ENCODE measurements at places on chromosomes 5 and 9. TPM values are rescaled to one million over a fixed set of nuclear protein-coding genes. Genes with fewer than 3 reads are reported as not detected.

Gene MRPS2
- 28.3 TPM for total RNA-seq

Gene MARCOL
- not detected for total RNA-seq

Gene TARS1
- 36.1 TPM for total RNA-seq

Gene RGS7BP
- not detected for total RNA-seq

Gene PHF24
- not detected for total RNA-seq

Gene IFNB1
- not detected for total RNA-seq

Gene IFNK
- total RNA-seq: not detected

- no peaks in the 10 kb centered on the region for H3K4me1 ChIP-seq
- no peaks in the 10 kb centered on the region for H3K27me3 ChIP-seq
- DNase-seq: no peak
- no peak overlapping the region for H3K27ac ChIP-seq
- no peak overlapping the region for H3K4me3 ChIP-seq
These were observed 27.2 kb downstream of the DCP2 start for GRCh38 chr5:113003763-113004162.

GRCh38 chr5:42491699-42492098, 68.5 kb downstream of the GHR start:
- no peaks in the 10 kb centered on the region for H3K36me3 ChIP-seq
- H3K4me1 ChIP-seq: no peaks in the 10 kb centered on the region
- DNase-seq: no peak
- H3K4me3 ChIP-seq: no peak overlapping the region
- H3K27me3 ChIP-seq: no peaks in the 10 kb centered on the region
- no peak overlapping the region for H3K27ac ChIP-seq

- H3K4me1 ChIP-seq: no peaks in the 10 kb centered on the region
- no peak overlapping the region for H3K27ac ChIP-seq
- no peaks in the 10 kb centered on the region for H3K36me3 ChIP-seq
These were observed 536 bp downstream of the PCDHAC1 start for GRCh38 chr5:140926443-140927227.

GRCh38 chr9:129223551-129224208, 45.6 kb upstream of the IER5L start:
- no peaks in the 10 kb centered on the region for H3K27me3 ChIP-seq
- H3K4me1 ChIP-seq: peaks cover 28% of the 10 kb centered on the region
- no peak overlapping the region for H3K4me3 ChIP-seq
- H3K27ac ChIP-seq: no peak overlapping the region

DNA sequence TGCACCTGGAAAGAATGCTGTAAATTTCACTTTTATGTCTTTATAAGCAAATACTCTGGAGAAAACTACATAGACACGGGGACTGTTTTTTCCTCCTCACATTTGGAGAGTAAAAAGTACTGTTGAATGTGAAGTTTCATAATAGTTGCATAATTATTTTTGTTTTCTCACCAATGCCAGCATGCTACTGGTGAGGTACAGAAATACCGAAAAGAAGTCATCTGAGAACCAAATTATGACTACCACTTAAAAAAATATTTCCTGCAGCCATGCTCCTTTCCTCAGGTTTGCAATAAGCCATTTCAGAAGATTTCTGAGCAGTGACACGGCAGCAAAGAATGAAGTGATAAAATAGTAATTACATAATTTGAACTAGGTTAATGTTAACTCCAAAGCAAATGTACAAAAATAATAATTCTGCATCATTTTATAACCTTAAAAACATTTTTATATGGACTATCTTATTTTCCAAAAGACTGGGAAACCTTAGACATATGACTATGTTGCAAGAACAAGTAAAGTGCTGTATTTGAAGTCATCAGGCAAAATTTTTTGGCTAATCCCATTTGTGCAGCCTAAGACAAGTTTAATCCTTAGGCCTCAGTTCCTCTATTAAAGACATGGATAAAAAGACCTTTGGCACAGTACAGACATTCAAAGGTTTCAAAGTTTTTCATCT, 144.7 kb downstream of the PCSK1 start:
- no peak for DNase-seq
- no peaks in the 10 kb centered on the region for H3K36me3 ChIP-seq
- H3K4me3 ChIP-seq: no peak overlapping the region
- no peaks in the 10 kb centered on the region for H3K4me1 ChIP-seq
- no peak overlapping the region for H3K27ac ChIP-seq
- H3K27me3 ChIP-seq: no peaks in the 10 kb centered on the region

DNA sequence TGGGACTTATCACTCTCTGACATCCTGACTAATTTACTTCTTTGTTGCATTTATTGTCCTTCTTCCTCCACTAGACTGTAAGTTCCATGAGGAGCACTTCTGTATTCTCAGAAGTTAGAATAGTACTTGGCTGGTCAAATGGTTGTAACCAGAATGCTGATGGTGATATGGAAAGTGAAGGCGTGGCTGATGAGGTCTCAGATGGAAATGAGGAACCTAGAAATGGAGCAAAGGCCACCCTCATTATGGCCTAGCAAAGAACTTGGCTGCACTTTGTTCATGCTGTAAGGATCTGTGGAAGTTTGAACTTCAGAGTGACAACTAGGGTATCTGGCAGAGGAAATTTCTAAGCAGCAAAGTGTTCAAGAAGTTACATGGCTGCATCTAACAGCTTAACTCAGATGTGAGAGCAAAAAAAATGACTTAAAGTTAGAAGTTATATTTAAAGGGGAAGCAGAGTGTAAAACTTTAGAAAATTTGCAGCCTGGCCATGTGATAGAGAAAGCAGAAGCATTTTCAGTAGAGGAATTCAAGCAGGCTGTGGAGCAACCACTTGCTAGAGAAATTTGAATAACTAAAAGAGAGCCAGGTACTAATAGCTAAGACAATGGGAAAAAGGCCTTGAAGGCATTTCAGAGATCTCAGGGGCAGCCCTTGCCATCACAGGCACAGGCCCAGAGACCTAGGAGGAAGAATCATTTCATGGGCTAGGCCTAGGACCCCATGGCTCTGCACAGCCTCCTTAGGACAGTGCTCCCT, 14.9 kb upstream of the SLC22A5 start:
- no peaks in the 10 kb centered on the region for H3K27me3 ChIP-seq
- no peak overlapping the region for H3K27ac ChIP-seq
- no peak overlapping the region for H3K4me3 ChIP-seq
- H3K4me1 ChIP-seq: no peaks in the 10 kb centered on the region
- DNase-seq: no peak

GRCh38 chr5:32831624-32832023, 120.5 kb downstream of the NPR3 start:
- no peaks in the 10 kb centered on the region for H3K36me3 ChIP-seq
- H3K4me3 ChIP-seq: no peak overlapping the region

DNA sequence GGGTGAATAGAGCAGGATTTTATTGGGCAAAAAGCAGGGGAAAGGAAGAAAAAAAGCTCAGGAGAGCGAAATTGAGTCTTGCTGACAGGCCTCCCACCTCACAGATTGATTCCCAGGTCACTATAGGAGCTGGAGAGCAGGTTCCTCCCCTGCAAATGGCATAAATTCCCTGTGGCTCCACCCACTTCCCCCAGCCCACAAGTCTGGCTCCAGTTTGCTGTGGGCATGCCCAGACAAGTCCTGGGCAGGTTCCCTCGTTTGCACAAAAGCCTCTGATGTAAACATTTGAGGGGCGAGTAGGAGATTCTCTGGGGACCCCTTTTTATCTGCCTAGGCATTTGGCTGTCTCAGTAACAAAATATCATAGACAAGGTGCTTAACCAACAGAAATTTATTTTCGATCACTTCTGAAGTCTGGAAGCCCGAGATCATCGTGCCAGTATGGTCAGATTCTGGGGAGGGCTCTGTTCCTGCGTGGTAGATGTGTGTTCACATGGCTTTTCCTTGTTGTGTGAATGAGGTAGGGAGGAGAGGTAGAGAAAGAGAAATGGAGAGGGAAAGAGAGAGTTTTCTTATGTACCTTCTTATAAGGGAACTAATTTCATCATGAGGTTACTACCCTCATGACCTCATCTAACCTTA, 614.5 kb downstream of the MAT2B start:
- no peaks in the 10 kb centered on the region for H3K4me1 ChIP-seq
- H3K27ac ChIP-seq: no peak overlapping the region
- no peak for DNase-seq
- no peaks in the 10 kb centered on the region for H3K27me3 ChIP-seq
- H3K36me3 ChIP-seq: no peaks in the 10 kb centered on the region

GRCh38 chr5:154758977-154759376, 3.8 kb downstream of the LARP1 start:
- H3K4me3 ChIP-seq: no peak overlapping the region
- DNase-seq: no peak
- peaks cover 53% of the 10 kb centered on the region for H3K4me1 ChIP-seq

DNA sequence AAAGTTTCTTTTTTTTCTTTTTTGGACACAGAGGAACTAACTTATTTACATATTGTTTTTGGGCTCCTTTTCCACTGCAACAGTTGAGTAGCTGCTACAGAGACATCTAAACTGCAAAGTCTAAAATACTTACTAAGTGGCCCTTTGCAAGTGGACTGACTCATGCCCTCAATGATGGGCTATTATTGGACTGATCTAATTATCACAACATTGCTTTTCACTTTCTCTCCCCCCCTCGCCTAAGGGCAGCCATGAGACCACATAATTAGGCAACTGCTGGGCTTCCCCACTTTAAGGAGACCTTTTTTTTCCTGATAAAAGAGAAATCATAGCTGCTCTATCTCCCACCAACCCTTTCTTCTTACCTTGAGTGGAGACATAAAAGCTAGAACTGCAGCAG, 47.0 kb downstream of the PLK2 start:
- H3K27ac ChIP-seq: no peak overlapping the region
- H3K36me3 ChIP-seq: no peaks in the 10 kb centered on the region
- H3K4me1 ChIP-seq: no peaks in the 10 kb centered on the region
- H3K27me3 ChIP-seq: no peaks in the 10 kb centered on the region
- no peak for DNase-seq

GRCh38 chr5:43065948-43066798, 26.1 kb upstream of the ANXA2R start:
- peak overlapping the region; percentile 90 for H3K27ac ChIP-seq
- DNase-seq: peak; percentile 84
- H3K36me3 ChIP-seq: no peaks in the 10 kb centered on the region
- H3K4me3 ChIP-seq: peak overlapping the region; percentile 82

DNA sequence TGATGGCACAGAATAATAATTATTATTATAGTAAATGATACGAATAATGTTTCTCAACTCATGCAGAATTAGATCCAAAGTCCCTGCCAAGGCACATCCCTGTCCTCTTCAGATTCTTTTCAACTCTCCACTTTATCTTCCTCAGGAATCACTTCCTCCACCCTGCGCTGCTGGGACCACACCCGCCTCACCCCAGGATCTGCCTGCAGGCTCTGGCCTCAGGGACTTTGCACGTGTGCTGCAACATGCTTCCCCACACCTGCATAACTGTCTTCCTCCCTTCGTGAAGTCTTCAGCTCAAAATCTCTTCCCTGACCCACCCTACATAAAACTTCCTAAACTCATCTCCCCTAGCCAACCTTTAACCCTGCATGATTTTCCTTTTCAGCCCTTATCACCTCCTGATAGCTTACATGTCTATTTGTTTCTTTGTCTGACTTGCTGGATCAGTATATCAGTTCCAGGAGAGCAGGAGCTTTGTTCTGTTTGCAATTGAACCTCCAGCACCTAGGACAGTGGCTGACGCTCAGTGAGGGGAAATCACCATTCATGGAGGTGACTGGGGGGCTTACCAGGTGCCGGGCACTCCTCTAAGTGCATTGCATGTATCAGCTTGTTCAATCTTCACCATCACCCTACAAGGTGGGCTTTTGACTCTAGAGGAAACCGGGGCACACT, 47.5 kb upstream of the EGFLAM start:
- H3K27me3 ChIP-seq: no peaks in the 10 kb centered on the region
- no peak overlapping the region for H3K4me3 ChIP-seq
- no peaks in the 10 kb centered on the region for H3K36me3 ChIP-seq
- H3K27ac ChIP-seq: no peak overlapping the region
- H3K4me1 ChIP-seq: no peaks in the 10 kb centered on the region
- DNase-seq: no peak

DNA sequence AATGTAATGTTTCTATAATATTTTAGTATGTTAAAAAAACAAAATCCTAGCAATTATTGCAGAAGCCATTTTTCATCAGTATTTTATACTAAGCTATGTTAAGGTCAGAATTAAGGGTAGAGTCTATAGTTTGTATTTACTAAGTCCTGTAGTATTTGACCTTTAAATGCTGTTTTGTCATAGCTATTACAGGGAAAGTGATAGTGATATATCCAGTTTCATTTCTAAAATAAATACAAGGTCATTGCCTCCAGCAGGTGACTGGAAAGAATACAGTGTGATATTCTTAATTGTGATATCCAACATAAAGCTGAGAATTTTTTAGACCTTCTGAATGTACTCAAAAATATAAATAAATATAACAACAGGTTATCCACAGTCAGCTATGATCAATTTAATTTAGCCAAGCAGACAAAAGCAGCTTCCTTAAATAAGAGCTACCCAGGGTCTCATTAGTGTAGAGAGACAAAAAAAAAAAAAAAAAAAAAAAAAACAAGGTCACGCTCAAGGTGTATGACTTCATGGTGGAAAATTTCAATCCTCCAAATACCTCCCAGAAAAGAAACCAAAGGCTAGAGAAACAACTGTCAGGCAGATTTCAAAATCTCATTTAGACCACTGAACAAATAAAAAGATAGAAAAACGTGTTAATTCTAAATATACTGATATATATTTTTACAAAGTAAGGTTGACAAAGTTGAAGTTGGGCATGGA, 278.7 kb downstream of the HCN1 start:
- no peaks in the 10 kb centered on the region for H3K36me3 ChIP-seq
- H3K27me3 ChIP-seq: no peaks in the 10 kb centered on the region
- DNase-seq: no peak

- H3K36me3 ChIP-seq: no peaks in the 10 kb centered on the region
- DNase-seq: no peak
- H3K4me3 ChIP-seq: no peak overlapping the region
- no peaks in the 10 kb centered on the region for H3K27me3 ChIP-seq
- no peak overlapping the region for H3K27ac ChIP-seq
- no peaks in the 10 kb centered on the region for H3K4me1 ChIP-seq
These were observed 9.6 kb downstream of the MTMR12 start for GRCh38 chr5:32302835-32303754.

DNA sequence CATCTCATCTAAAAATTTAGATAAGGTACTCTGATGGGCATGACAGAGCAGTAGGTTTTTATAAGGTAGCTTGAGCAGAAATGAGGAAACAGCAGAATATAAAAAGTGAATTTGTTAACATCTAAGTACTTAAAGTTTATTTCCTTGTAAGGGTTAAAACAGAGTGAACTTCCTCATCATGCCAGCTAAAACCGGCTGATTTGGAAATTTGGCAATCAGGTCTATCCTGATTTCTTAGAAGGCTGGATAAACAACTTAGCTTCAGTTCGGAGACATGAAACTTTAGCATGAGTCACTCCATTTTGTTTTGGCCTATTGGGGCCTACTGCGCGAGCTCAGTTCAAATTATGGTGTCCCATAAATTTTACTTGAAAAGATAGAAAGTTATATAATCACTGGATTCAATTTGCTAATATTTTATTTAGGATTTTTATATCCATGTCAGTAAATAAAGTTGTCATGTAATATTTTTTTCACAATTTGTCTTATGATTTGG, 241.6 kb upstream of the RORB start:
- no peak overlapping the region for H3K27ac ChIP-seq
- no peaks in the 10 kb centered on the region for H3K4me1 ChIP-seq
- no peaks in the 10 kb centered on the region for H3K27me3 ChIP-seq
- no peaks in the 10 kb centered on the region for H3K36me3 ChIP-seq
